HEK293T (cell line): ENCODE measurements at places on chromosomes 3 and 15.

DNA sequence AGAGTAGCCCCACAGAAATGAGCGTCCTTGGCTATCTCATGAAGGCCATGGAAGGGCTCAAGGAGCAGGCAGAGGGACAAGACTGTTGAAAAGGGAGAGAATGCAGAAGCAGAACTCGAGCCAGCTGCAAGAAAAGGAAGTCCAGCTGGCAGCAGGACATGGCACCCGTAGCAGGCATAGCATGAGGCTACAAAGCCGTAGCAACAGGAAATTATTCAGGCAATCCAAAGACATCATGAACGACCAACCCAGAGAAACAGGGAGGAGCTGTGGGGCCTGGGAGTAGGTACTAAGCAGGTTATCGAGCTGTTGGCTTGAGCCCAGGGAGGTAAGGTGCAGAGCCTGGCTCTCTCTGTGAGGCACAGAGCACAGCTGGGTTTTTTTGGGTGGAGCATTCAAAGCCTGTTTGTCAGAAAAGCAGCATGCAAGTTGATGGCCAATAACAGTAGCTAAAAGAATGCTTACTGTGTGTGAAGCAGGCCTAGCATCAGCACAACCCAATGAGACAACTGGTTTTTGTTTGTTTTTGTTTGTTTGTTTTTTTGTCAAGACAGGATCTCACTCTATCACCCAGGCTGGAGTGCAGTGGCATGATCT lies 144.0 kb upstream of the SMAD3 start:
- DNase-seq, result no peak

DNA sequence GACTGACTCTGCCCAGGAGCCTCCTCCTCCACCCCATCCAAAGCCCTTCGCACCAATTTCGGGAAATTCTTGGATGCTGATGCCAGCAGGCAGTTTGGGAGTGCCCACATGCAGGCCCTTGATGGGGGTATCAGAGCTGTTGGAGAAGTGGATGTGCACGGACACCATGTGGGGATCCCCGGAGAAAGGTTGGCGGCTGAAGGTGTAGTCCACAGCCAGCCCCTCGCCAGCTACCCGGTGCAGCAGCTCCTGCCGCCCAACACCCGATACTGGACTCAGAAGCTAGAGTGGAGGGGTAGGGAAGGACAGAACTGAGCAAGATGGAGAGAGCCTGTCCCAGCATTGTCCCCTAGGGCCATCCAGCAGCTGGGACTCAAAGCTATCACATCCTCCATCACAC lies 15.5 kb upstream of the CPEB1 start:
- no peak for DNase-seq

DNA sequence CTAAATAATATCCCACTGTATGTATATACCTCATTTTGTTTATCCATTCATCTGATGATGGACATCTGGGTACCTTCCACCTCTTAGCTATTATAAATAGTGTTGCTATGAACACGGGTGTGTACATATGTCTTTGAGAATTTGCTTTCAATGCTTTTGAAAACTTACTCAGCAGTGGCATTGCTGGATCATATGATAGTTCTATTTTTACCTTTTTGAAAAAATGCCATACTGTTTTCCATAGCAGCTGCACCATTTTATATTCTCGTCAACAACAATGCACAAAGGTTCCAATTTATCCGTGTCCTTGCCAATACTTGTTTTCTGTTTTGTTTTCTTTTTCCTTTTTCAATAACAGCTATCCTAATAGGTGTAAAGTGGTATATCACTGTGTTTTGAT lies 77.1 kb downstream of the PEAK1 start:
- DNase-seq, result no peak

DNA sequence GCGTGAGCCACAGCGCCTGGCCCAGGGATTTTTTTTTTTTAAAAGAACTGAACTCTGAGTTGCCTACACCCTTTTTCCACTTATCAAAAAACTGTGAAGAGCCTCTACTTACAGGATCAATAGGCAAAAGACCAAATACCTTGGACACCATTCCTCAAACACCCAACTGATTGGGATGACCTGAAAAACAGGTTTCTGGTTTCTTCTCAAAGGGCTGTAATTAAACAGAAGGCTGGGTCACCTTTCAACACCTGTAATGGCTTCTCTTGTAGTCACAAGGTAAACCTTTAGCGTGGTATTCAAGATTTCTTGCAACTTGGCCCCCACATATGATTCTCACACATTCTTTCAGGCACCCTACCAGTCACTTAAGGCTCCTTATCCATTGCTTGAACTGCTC lies 38.4 kb upstream of the PLXND1 start:
- DNase-seq, result no peak

DNA sequence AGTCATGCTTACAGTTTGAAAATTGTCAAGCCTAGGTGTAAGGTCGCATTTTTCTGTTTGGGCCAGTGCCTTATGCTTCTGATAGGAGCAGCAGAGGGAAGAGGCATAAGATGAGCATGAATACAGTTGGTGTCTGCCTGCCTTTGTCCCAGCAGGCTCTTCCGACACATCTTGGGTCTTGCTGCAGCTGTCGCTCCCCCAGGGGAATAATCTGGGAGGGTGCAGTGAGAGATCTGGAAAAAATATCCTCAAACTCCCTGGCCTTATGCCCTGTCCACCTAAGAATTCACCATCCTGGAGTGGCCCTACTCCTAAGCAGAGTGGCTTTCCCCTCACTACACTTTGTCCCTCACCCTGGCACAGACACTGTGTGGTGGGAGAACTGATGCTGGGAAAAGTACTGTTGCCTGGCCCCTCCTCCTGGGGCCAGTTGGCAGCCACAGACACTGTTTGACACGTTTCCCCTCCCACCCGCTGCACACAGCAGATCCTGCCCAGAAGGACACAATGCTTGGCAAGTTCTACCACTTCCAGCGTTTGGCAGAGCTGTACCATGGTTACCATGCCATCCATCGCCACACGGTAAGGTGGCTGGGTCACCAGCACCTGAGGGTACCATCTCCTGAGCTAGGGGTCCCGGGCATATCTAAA lies 21.1 kb upstream of the RHO start:
- no peak for DNase-seq

DNA sequence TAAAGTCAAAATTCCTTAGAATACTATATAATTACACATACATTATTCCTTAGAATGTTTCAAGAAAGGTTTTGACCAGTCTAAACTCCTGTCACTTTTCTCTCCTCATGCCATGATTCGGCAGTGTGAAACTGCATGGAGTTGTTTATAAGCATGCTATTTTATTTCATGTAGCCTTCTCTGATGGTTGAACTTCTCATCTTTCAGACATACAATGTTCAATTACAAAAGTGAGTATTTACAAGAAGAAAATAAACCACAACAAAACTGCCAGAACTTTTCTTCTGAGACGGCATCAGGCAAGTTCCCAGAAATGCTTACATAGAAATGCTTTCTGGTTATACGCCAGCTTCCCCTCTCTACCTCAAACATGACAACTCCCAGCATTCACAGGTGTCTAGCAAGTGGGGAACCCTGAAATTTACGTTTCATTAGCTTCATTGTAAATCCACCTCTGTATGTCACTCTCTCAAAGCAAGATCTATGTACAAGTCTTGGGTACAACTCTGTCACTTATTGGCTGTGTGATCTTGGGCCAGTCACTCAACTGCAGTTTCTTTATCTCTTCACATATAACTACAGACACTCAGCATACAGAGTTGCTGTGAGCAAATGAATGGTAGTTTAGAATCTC lies 42.7 kb downstream of the HDGFL3 start:
- DNase-seq, result no peak

DNA sequence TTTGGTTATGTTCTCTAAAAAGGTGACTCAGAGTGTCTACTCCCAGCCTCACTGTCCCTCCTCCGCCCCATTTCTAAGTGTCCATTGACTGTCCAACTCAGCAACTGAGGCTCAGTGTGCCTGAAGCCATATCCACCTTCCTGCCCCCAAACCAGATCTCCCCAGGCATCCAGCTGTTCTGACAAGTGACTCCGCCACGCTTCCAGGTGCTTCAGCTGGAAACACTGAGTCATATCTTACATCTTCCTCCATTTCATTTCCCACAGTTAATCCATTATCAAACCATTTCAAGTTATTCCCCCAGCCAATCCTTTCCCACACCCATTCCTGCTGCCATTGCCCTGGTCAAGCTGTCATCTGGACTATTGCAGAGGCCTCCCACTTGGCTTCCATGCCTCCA lies 17.1 kb downstream of the MAGEF1 start:
- DNase-seq, result no peak

GRCh38 chr3:96960661-96961330 lies 146.4 kb downstream of the EPHA6 start:
- DNase-seq, result no peak

DNA sequence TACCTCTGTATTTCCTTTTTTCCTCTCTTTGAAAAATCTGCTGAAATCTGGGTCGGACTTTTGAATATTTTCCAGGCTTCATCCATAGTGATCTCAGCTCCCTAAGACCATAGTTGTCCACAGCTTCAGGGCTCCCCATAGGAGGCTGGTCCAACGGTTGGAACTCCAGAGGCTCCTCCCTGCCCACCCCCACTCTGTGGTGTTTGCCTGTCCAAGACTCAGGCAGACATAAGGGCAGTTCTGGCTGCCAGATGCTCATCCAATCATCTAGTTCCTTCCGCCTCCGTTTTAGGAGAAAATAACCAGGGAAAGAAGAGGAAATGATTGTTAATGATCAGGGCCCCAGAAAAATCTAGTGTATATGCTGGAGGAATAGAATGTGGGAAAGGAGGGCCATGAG lies 27.9 kb upstream of the PRTG start:
- DNase-seq, result no peak

DNA sequence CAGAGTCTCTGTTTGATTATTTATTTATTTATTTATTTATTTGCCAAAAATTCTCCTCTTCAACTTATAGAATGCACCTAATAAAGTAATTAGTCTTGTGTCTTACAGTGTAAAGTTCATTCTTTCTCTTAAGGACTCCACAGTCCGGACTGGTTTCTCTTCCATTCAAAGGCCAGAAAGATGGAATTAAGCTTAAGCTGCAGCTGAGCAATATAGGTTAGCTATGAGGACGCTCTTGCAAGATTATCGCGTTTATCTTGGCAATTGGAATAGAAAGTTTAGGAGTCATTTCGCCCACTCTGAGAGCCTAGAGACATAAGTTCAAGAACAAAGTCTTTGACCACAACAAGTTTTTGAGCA lies 15.0 kb downstream of the TAGLN3 start:
- DNase-seq, result no peak

GRCh38 chr3:108887777-108888176 lies 65.2 kb downstream of the TRAT1 start:
- no peak for DNase-seq

GRCh38 chr15:90664650-90665287 lies 52.4 kb upstream of the BLM start:
- no peak for DNase-seq

- DNase-seq, result no peak
Measured at GRCh38 chr15:38190501-38190900, 62.1 kb upstream of the SPRED1 start.

GRCh38 chr3:98918586-98918985 lies 17.1 kb upstream of the DCBLD2 start:
- DNase-seq, result no peak

- no peak for DNase-seq
Measured at GRCh38 chr3:65168547-65168946, 480.7 kb upstream of the ADAMTS9 start.

GRCh38 chr3:120239644-120240043 lies 45.4 kb downstream of the GPR156 start:
- no peak for DNase-seq

- DNase-seq, result no peak
Measured at GRCh38 chr3:149473357-149474249, 894 bp upstream of the TM4SF4 start.

DNA sequence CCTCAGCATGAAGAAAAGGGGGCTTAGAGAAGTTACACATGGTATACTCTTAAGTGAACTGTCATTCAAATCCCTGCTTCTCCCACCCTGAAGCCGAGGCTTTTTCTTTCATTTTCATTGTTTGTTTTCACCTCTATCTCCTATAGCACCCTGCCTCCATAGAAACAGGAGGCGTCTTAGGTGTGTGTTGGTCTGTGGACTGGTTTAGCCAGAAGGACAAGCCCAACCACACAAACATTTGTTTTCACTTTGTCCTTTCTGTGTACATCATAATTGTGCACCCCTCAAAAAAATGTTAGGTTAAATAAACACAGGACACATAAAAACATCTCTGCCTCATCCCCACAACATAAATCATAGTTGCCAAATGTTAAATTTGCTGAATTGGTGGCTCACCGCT lies 73.3 kb upstream of the UBE2E2 start:
- no peak for DNase-seq

DNA sequence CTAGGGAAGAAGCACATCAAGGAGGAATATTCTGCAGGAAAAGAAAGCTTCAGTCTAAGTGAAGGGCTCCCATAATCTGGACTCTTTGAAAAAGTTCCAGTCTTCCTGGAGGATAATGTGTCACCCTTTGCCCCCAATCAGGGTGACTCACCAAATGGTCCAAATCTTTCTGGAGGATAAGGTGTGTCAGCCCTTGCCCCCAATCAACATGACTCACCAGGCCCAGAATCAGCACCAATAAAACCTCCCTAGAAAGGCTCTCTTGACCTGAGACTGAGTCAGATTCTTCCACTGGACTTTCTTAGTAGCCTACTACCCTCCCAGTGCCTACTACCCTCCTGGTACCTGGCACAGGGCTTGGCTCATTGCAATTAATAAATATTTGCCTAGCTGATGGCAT lies 9.5 kb upstream of the ARL14 start:
- no peak for DNase-seq

GRCh38 chr3:12613250-12613649 lies 50.7 kb downstream of the RAF1 start:
- no peak for DNase-seq

DNA sequence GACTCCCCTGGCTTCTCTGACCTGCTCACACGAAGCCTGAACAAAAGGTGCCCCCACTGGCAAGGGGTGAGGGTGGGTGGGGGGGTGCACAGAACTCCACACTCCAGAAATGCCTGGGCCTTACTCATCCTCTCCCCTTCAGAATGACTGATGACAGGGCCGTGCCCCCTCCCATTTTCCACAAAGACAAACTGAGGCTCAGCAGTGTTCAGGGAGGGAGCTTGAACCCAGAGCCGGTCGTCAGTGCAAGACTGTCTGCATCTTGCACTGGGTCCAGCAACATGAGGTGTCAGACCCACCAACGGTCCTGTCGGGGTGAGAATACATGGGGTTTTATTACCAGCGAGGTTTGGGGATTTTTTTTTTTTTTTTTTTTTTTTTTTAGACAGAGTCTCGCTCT lies 15.3 kb downstream of the IGDCC3 start:
- no peak for DNase-seq

DNA sequence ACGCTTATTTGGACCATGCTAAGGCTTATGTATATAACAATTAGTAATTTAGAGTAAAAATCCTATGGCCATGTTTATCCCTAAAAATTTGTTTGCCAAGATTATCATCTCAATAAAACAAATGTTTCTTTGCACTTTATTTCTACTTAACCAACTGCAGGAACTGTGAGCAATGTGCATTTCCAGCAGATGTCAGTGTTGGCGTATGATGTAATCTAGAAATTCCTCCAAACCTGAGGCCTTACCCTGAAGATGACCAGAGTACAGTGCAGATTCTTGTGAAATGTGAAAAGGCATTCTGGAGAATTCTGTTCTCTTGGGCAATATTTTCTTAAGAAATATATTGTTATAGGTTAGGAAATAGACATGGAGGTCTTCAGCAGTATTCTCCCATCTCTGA lies 205.9 kb downstream of the MBNL1 start:
- peak; percentile 42 for DNase-seq

GRCh38 chr3:107999215-107999775 lies 91.5 kb downstream of the CD47 start:
- no peak for DNase-seq
